ENCODE measurements at places on chromosomes 1 and 21.

GRCh38 chr1:189131576-189131975 lies 1346.1 kb downstream of the BRINP3 start:
- DNase-seq = no peak

DNA sequence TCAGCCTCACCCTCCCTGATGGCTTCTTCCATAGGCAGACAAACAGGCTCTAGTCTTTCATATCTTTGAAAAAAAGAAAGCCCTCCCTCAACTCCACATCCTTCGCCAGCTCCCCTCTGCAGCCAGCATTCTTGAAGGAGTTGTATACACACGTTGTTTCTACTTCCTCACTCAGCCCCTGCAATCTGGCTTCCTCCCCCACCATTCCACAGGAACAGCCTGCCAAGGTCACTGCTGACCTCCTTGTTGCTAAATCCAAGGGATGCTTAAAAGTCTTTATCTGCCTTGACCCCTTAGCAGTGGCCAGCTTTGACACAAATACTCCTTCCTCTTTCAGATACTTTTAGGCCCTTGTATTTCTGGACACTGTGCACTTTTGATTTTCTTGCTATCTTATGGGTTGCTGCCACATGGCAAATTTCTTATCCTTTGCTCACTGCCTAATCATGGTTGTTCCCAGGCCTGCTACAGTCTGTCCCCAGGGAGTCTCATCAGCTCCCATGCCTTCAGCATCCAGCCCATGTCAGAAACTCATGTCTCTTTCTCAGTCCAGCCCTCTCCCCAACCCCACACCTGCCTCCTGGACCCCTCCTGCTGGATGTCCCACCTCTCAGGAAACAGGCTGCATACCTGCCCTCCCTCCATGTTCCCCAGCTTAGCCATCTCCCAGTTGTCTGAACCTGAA lies 8.3 kb downstream of the FAM229A start:
- DNase-seq = no peak

GRCh38 chr1:52640697-52641096 lies 7.7 kb downstream of the SHISAL2A start:
- DNase-seq = no peak

GRCh38 chr1:167145965-167146364 lies 52.1 kb downstream of the STYXL2 start:
- DNase-seq = no peak

GRCh38 chr1:201594575-201595245 lies 55.8 kb downstream of the NAV1 start:
- DNase-seq = no peak

DNA sequence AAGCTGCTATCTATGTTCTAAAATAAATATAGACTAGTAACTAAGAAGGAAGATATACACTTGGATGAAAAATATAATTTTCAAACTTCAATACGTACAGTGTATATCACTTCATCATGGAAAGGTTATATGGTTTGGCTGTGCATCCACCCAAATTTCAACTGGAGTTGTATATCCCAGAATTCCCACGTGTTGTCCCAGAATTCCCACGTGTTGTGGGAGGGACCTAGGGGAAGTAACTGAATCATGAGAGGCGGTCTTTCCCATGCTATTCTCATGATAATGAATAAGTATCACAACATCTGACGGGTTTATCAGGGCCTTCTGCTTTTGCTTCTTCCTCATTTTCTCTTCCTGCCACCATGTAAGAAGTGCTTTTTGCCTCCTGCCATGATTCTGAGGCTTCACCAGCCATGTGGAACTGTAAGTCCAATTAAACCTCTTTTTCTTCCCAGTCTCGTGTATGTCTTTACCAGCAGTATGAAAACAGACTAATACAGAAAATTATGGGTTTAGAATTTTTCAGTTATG lies 10.7 kb downstream of the NEGR1 start:
- no peak for DNase-seq

- no peak for DNase-seq
Measured at GRCh38 chr1:36603461-36603860, 120.7 kb upstream of the CSF3R start.

DNA sequence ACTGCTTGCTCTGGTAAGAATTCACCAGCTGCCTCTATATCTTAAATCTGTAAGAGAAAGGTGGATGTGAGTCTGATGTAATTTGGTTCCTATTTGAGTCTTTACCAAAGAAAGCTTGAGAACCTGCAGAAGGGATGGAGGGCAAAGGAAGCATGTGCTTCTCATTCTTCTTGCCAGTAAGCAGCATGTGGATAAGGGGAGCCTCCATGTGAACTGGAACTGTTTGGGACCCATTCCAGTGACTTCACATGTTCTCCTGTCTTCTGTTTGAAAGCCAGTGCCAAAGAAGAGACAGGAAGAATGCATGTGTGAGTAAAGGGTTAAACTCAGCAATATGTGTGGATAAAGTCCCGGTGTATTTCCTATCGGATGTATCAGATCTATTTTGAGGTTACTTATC lies 119.6 kb upstream of the ADGRL2 start:
- no peak for DNase-seq

DNA sequence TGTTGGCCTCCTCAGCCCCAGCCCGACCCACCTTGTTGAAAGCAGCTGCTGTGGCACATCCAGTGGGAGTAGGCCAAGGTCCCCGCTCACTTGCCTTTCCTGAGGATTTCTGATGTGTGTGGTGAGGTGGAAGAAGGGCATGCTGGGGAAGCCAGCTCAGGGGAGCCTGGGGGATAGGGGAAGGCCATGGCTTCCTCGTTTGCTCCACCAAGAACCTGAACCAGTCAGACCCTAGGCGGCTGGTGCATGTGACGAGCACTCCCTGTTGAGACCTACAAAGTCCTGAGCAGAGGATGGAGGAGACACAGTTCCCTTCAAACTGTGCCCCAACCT lies 38.0 kb upstream of the SLC30A1 start:
- no peak for DNase-seq

GRCh38 chr1:154474802-154475201 lies 27.2 kb upstream of the TDRD10 start:
- no peak for DNase-seq

DNA sequence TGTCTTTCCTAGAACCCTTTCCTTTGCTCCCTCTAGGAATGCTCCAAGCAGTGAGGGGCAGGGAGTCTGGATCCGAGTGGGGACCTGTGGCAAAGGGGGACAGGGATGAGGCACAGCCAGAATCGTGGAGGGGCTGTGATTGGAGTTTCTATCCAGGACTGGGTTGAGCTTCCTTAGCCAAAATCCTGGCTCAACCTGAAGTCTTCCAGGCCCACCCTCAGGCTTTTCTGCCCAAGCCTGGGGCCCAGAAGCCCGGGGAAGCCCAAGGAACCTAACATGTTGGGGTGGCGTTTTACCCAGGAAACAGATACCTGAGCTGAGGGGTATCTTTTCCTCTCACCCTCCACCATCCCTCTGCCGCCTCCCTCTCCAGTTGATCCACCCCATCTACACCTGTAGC lies 5.4 kb downstream of the MYOG start:
- no peak for DNase-seq

- no peak for DNase-seq
Measured at GRCh38 chr1:205794011-205794730, 18.8 kb downstream of the SLC41A1 start.

- no peak for DNase-seq
Measured at GRCh38 chr1:18182398-18183160, 75.0 kb downstream of the IGSF21 start.

DNA sequence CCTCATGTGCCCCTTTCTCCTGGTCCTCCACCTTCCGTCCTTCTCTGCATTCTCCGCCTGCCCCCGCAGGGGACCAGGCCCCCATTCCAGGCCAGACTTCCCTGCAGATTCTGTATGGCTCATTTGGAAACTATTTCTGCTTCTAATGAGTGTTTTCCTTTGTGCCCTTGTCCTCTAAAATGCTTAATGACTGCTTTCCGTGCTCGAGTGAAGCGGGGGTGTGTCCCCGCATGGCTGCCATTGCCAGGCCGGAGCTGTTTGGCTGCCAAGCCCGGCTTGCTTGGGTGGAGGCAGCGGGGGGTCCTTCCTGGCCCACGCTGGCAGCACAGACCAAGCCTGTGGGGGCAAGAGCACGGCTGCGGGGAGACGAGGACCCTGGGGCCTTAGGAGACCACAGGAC lies 299.3 kb upstream of the VAMP3 start:
- no peak for DNase-seq

DNA sequence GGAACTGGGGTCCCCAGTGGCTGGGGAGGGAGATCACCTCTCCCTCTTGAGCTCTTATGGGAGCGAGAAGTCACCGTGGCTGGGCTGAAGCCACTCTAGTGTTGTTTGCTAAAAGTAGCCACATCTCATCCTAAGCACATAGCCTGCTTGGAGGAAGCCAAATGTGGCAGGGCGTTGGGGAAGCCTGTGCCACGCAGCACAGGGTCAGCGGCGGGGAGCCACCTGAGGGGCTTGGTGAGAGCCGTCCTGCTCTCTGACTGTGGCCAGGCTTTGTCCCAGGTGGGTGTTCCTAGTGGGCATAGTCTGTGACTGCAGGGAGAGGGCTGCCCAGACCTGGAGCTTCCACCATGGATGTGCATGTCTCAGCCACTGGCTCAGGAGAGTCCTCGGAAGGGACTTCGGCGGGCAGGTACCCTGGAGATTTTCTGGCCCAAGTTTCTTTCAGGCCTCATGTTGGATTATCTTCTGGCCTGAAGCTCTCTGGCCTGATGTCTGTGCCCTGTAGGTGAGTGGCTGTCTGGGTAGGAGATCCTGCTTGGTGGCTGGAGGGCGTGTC lies 38.9 kb downstream of the MORN1 start:
- no peak for DNase-seq

DNA sequence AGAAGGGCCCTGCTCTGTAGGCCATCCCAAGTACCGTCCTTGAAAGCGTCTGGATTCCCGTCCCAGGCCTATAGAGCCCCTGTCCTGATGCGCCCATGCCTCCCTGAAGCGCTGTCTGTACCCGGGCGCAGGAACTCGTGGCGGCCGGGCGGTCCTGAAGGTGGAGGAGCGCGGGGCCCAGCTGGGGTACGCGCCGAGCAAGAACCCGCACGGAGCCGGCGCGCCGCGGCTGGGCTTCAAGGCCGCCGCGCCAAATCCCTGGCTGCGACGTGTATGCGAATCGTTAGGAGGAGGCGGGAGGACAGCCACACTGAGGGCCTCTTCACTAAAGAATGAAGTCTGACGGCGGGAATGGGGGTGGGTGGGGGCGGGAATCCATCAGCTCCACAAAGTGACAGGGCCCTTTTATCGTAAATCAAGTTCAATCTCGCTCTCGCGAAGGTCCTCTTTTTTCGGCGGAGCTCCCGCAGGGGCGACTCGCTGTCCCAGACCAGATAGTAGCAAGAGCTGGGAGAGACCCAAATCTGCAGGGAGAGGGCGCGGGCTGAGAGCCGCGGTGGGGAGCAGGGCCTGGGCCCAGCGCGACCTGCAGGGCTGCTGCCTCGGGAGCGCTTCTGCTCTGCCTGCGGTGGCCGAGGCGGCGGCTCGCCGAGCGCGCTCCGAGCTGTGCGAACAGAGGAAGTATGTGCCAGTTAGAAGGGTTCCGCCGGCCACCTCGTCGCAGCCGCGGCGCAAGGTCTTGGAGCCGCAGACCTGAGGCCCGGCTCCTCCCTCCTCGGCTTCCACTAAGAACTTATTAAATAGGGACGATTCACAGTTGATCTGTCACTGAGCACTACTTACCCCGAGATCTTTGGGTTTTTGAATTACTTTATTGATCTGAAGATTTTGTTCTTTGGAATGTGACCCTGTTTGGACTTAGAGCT lies 10.4 kb downstream of the BARHL2 start:
- no peak for DNase-seq

GRCh38 chr1:53050310-53050709 lies 11.7 kb upstream of the PODN start:
- no peak for DNase-seq

DNA sequence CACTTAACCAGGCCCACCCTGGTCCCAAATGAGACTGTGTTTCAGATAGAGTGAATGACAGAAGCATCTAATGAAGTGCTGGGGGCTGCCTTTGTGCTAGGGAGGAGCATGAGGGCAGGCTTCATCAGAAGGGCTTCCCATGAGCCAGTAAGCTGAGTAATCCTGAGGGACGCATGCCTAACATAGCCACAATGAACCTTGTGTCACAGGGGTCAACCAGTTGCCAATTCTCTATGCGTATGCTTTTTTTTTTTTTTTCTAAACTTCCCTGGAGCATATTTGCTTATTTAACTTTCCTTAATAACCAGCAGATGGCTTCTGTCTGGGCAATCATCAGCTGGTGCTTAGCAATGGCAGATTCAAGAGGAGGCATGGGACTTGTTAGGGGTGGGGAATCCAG lies 25.5 kb upstream of the CYP2J2 start:
- no peak for DNase-seq

- no peak for DNase-seq
Measured at GRCh38 chr1:227401562-227402342, 83.5 kb upstream of the CDC42BPA start.

GRCh38 chr1:246226041-246226440 lies 281.0 kb downstream of the SMYD3 start:
- DNase-seq = no peak

Data from activated gamma-delta T cell treated with anti-CD3 and anti-CD28 coated beads, Interleukin-2, amount 50 U/mL, for 16 hours (primary cell).